ENCODE measurements at places on chromosomes 16 and 17. TPM values are rescaled to one million over a fixed set of nuclear protein-coding genes. Genes with fewer than 3 reads are reported as not detected.

Gene OR1F1
- 0.90 TPM for polyA plus RNA-seq

GRCh38 chr17:78986649-78987328 is 7.1 kb upstream of the LGALS3BP start:
- H3K27me3 ChIP-seq, result no peaks in the 10 kb centered on the region
- H3K4me1 ChIP-seq, result peaks cover 29% of the 10 kb centered on the region
- peak overlapping the region; percentile 46 for H3K4me3 ChIP-seq
- H3K36me3 ChIP-seq, result no peaks in the 10 kb centered on the region
- DNase-seq, result peak; percentile 39
- H3K27ac ChIP-seq, result peak overlapping the region; percentile 19

DNA sequence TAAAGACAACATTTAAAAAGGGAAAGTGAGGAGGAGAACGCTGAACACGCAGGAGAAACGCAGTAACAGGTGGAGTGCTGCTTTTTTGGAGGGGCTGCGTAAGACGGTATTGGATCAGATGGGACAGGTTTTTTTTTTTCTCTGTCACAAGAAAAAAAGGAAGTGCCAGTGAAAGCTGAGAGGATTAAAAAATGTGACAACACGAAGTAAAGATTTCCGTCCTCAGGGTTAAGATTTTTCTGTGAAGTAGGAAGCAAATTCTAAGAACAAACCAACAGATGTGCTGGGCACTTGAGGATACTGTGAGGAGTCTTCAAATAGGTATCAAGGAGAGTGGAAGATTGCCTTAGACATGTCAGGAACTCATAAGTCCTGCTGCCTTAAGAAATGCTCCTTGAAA is 5.8 kb upstream of the ABCA9 start:
- no peak for DNase-seq
- H3K27me3 ChIP-seq, result no peaks in the 10 kb centered on the region
- H3K4me1 ChIP-seq, result peaks cover 47% of the 10 kb centered on the region
- H3K36me3 ChIP-seq, result no peaks in the 10 kb centered on the region
- no peak overlapping the region for H3K27ac ChIP-seq
- H3K4me3 ChIP-seq, result no peak overlapping the region

GRCh38 chr16:68296693-68297092 is 14.1 kb downstream of the SLC7A6OS start:
- H3K36me3 ChIP-seq, result peaks cover 56% of the 10 kb centered on the region
- no peak overlapping the region for H3K4me3 ChIP-seq
- H3K27me3 ChIP-seq, result no peaks in the 10 kb centered on the region
- H3K27ac ChIP-seq, result no peak overlapping the region
- H3K4me1 ChIP-seq, result peaks cover 37% of the 10 kb centered on the region

Gene MEIOB
- polyA plus RNA-seq, result 0.05 TPM

DNA sequence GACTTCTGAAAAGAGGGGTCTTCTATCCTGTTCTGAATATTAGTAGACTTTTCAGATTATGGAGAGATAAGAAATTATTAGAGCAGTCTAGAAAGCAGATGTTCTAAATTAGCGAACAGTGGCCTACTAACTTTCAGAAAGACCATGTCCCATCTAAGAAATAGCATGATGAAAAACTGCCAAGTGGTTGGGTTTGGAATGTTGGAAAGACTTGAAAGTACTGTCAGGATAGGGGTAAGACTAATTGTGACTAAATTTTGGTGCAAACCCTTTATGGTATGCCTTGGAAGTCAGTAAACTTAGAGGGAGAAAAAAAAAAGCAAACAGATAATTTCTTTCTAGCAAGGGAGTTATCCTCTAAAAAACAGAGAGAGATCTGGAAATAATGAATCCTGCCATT is 41.1 kb downstream of the TANGO6 start:
- H3K36me3 ChIP-seq, result no peaks in the 10 kb centered on the region
- no peak overlapping the region for H3K27ac ChIP-seq
- DNase-seq, result no peak
- peaks cover 19% of the 10 kb centered on the region for H3K4me1 ChIP-seq
- no peaks in the 10 kb centered on the region for H3K27me3 ChIP-seq

Gene APOBR
- 0.03 TPM for polyA plus RNA-seq

All from HepG2 (cell line).